ENCODE measurements at places on chromosomes 1 and 21. TPM values are rescaled to one million over a fixed set of nuclear protein-coding genes. Genes with fewer than 3 reads are reported as not detected.

C1orf198 gene
- total RNA-seq = 88.0 TPM

MROH9 gene
- not detected for total RNA-seq

HRNR gene
- total RNA-seq = not detected

TLR5 gene
- not detected for total RNA-seq

GJA9 gene
- total RNA-seq = not detected

FNBP1L gene
- 4.6 TPM for total RNA-seq

CRP gene
- not detected for total RNA-seq

DNASE2B gene
- not detected for total RNA-seq

TAF1A gene
- total RNA-seq = 4.8 TPM

RAB29 gene
- 12.9 TPM for total RNA-seq

RGS8 gene
- not detected for total RNA-seq

NR1I3 gene
- not detected for total RNA-seq

S100A8 gene
- total RNA-seq = not detected

TAS1R1 gene
- total RNA-seq = not detected

GRCh38 chr21:33299181-33299752, 25.5 kb upstream of the IFNAR1 start:
- H3K36me3 ChIP-seq = no peaks in the 10 kb centered on the region
- peaks cover 20% of the 10 kb centered on the region for H3K4me1 ChIP-seq
- peaks cover 7% of the 10 kb centered on the region for H3K27me3 ChIP-seq

DNA sequence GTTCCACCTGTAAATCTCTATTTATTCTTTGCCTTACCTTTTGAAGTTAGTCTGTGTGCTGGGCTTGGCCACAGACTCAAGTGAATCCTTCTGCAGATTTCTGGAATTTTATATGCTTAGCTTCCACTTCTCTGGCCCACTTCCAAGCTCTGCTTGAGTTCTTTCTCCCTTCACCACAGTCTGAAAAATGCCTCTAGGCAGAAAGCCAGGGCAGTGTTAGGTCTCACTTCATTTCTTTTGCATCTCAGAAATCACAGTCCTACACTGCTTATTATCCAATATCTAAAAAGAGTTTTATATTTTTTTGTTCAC, 48.9 kb downstream of the INKA2 start:
- peak; percentile 83 for DNase-seq
- H3K27ac ChIP-seq = peak overlapping the region; percentile 50
- H3K27me3 ChIP-seq = no peaks in the 10 kb centered on the region

GRCh38 chr1:156475568-156476500, 24.7 kb downstream of the MEF2D start:
- H3K4me1 ChIP-seq = peaks cover 45% of the 10 kb centered on the region
- H3K36me3 ChIP-seq = peaks cover 69% of the 10 kb centered on the region
- H3K4me3 ChIP-seq = peak overlapping the region; percentile 63
- DNase-seq = peak; percentile 80

- peaks cover 37% of the 10 kb centered on the region for H3K4me1 ChIP-seq
- H3K27ac ChIP-seq = peak overlapping the region; percentile 78
- H3K27me3 ChIP-seq = peaks cover 21% of the 10 kb centered on the region
- peak overlapping the region; percentile 79 for H3K4me3 ChIP-seq
Observed at GRCh38 chr1:150256554-150257341, 826 bp upstream of the CA14 start.

- no peak for DNase-seq
- H3K27me3 ChIP-seq = no peaks in the 10 kb centered on the region
- peaks cover 27% of the 10 kb centered on the region for H3K4me1 ChIP-seq
- H3K27ac ChIP-seq = no peak overlapping the region
- no peak overlapping the region for H3K4me3 ChIP-seq
Observed at GRCh38 chr1:59499943-59500569, 203.2 kb downstream of the FGGY start.

GRCh38 chr1:232764458-232765251, 40.6 kb upstream of the MAP10 start:
- no peak overlapping the region for H3K4me3 ChIP-seq
- H3K27me3 ChIP-seq = no peaks in the 10 kb centered on the region
- H3K4me1 ChIP-seq = no peaks in the 10 kb centered on the region

DNA sequence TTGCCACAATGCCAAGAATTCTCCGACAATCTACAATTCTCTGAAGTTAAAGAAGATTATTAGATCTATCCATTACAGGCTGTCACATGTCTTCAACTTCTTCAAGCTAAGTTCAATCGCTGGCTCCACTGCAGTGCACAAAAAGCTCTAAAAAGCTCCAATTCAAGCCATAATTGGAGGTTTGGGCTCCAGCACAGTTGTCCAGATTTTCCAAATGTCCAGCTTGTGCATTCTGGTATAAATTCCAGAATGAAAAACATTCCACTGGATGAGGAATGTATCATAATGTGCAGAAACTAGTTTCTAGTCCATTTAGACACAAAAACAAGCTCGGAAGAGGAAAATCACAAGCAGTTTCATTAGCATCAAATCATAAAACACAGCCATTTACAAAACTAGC, 138.6 kb downstream of the NRIP1 start:
- no peak overlapping the region for H3K27ac ChIP-seq
- DNase-seq = no peak
- no peak overlapping the region for H3K4me3 ChIP-seq
- no peaks in the 10 kb centered on the region for H3K27me3 ChIP-seq
- no peaks in the 10 kb centered on the region for H3K36me3 ChIP-seq
- peaks cover 35% of the 10 kb centered on the region for H3K4me1 ChIP-seq

DNA sequence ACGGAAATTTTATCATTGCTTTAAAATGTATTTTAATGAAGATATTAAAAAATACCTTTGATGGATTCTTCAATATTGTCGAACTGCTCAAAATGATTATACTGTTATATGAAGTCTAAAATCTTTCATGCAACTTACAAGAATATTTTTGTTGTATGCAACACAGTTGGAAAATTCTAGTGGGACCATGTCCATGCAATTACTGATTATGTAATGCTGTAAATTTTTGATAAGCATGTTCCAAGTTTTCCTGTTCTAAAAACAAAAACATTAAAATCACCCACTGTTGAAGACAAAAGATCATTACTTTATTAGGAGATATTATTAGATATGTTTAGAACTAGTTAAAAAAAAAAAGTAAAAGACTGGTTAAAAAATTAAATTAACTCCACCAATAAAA, 132.8 kb downstream of the NFIA start:
- no peak overlapping the region for H3K4me3 ChIP-seq
- no peak for DNase-seq

DNA sequence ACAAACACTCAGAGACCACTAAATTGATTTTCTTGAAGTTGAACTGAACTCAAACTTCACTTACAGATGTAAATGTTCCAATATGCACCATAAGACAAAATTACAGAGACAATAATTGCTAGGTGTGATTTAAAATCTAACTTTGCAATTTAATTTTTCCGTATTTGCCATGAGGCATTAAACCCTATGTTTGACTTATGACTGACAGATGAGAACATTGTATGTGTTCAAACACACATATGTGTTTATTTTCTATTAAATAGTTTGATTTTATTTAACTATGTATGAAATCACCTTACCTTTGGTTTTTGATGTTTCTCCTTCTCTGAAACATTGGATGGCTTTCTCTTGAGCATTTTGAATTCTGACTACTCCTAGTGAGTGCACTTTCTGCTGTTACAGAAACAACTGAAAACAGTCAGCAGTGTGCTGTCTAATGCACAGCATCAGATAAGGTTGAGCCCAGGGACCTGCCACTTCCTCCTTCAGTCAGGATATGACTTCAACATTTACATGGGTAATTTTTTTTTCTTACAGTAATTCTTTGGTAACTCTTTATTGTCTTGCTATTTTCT, at the start of gene SAMSN1:
Gene SAMSN1 (minus strand): TSS at position 410 of the 575 bp plus-strand sequence. CDS start 54 bp downstream, at position 356.
- H3K27ac ChIP-seq = no peak within 1 kb of the TSS
- H3K4me1 ChIP-seq = no peaks in the 10 kb centered on the region
- H3K4me3 ChIP-seq = no peak within 1 kb of the TSS
- H3K36me3 ChIP-seq = no peaks in the 10 kb centered on the region

- DNase-seq = no peak
- H3K27me3 ChIP-seq = no peaks in the 10 kb centered on the region
- H3K4me3 ChIP-seq = no peak overlapping the region
- no peaks in the 10 kb centered on the region for H3K36me3 ChIP-seq
Observed at GRCh38 chr1:177525176-177525575, 354.4 kb downstream of the BRINP2 start.

- H3K27ac ChIP-seq = no peak overlapping the region
- no peak overlapping the region for H3K4me3 ChIP-seq
- H3K27me3 ChIP-seq = peaks cover 2% of the 10 kb centered on the region
- DNase-seq = no peak
- no peaks in the 10 kb centered on the region for H3K4me1 ChIP-seq
- peaks cover 13% of the 10 kb centered on the region for H3K36me3 ChIP-seq
Observed at GRCh38 chr1:2786329-2787162, 14.9 kb downstream of the TTC34 start.

- peak overlapping the region; percentile 92 for H3K27ac ChIP-seq
- H3K27me3 ChIP-seq = no peaks in the 10 kb centered on the region
- peak overlapping the region; percentile 66 for H3K4me3 ChIP-seq
- peak; percentile 54 for DNase-seq
- H3K4me1 ChIP-seq = peaks cover 63% of the 10 kb centered on the region
Observed at GRCh38 chr1:91700771-91701471, 185.0 kb downstream of the TGFBR3 start.

DNA sequence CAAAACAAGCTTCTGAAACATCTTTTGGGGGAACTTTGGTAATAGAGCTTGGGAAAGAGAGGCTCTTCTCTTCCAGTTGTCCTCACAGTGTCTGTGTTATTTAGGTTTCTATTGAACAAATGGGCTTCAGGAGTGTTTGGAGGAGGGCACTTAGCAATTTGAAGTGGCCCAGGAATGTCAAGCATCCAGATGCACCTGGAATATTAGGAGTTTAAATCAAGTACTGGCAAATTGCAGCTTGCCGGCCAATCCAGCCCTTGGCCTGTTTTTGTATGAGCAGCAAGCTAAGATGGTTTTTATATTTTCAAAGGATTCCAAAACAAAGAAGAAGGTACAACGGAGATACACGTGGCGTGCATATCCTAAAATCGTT, 94.7 kb downstream of the CCDC185 start:
- no peak for DNase-seq
- no peaks in the 10 kb centered on the region for H3K4me1 ChIP-seq
- no peaks in the 10 kb centered on the region for H3K36me3 ChIP-seq
- no peak overlapping the region for H3K4me3 ChIP-seq

DNA sequence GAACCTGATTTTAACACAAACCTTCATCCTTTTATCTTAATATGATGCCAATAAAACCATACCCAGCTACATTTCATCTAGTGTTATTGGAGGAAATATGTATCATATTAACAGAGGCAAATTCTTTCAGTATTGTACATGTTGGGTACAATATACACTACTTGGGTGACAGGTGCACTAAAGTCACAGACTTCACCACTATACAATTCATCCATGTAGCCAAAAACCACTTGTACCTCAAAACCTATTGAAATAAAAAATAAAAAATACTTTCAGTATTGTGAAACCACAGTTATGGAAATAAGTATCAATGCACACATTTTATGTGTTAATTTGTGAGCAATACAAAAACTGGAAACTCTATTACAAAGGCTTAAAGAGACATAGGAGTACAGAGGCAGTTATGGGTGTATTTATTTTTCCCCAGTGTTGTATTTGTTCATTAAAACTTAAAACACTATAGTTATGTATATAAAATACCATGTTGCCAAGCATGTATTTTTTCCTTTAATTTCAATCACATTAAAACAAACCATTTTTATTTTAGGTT, 25.1 kb upstream of the GPR88 start:
- H3K27ac ChIP-seq = no peak overlapping the region
- H3K4me3 ChIP-seq = no peak overlapping the region
- no peaks in the 10 kb centered on the region for H3K27me3 ChIP-seq
- H3K36me3 ChIP-seq = no peaks in the 10 kb centered on the region

- no peak overlapping the region for H3K27ac ChIP-seq
- peaks cover 5% of the 10 kb centered on the region for H3K4me1 ChIP-seq
- no peak for DNase-seq
Observed at GRCh38 chr1:9653491-9654050, 2.0 kb downstream of the PIK3CD start.

GRCh38 chr1:147071142-147071541, 101.1 kb downstream of the PRKAB2 start:
- DNase-seq = no peak
- H3K4me1 ChIP-seq = no peaks in the 10 kb centered on the region
- H3K27me3 ChIP-seq = peaks cover 37% of the 10 kb centered on the region
- H3K27ac ChIP-seq = no peak overlapping the region
- H3K4me3 ChIP-seq = no peak overlapping the region

- H3K36me3 ChIP-seq = no peaks in the 10 kb centered on the region
- H3K27ac ChIP-seq = no peak overlapping the region
- H3K27me3 ChIP-seq = 0 out of 2 replicates have a peak, but pooled peaks cover 3% of the 10 kb centered on the region
- H3K4me1 ChIP-seq = no peaks in the 10 kb centered on the region
Observed at GRCh38 chr1:56547977-56548376, 31.4 kb downstream of the PLPP3 start.

- no peak overlapping the region for H3K27ac ChIP-seq
- H3K4me3 ChIP-seq = no peak overlapping the region
- no peaks in the 10 kb centered on the region for H3K4me1 ChIP-seq
- no peaks in the 10 kb centered on the region for H3K27me3 ChIP-seq
Observed at GRCh38 chr1:234262007-234262753, 111.1 kb upstream of the COA6 start.

DNA sequence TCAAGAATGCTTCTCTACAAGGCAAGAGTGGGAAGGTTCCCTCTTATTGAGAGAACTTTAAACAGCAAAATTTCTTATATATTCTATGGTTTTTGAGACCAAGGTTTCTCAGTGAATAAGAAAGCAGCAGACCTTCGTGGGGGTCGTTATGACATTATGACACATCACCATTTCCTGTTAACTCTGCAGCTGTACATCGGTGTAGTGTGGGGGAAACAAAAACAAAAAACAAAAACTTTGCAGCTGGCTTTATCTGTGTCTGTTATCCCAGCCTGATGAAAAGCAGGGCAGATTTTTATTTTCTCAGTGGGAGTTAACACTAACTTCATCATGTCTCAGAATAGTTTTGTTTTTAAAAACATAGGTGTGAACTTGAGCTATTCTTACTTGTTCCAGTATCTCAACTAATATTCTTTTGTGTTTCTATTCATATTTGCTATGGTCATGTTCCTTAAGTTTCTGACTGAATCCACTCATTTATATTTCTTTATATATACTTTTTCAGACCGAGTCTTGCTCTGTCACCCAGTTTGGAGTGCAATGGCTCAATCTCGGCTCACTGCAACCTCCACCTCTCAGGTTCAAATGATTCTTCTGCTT, 2.1 kb downstream of the SDE2 start:
- H3K27me3 ChIP-seq = peaks cover 2% of the 10 kb centered on the region
- peak overlapping the region; percentile 97 for H3K4me3 ChIP-seq
- DNase-seq = no peak
- peaks cover 26% of the 10 kb centered on the region for H3K36me3 ChIP-seq
- peak overlapping the region; percentile 12 for H3K27ac ChIP-seq
- H3K4me1 ChIP-seq = peaks cover 36% of the 10 kb centered on the region

Measured in HFFc6 (cell line).